ENCODE measurements at places on chromosomes 12 and 14. TPM values are rescaled to one million over a fixed set of nuclear protein-coding genes. Genes with fewer than 3 reads are reported as not detected.

GRCh38 chr14:94536836-94537235 lies 24.4 kb upstream of the SERPINA4 start:
- H3K4me1 ChIP-seq: no peaks in the 10 kb centered on the region
- no peak overlapping the region for H3K4me3 ChIP-seq
- H3K27ac ChIP-seq: no peak overlapping the region
- no peak for DNase-seq
- H3K36me3 ChIP-seq: no peaks in the 10 kb centered on the region

- no peaks in the 10 kb centered on the region for H3K36me3 ChIP-seq
- H3K4me3 ChIP-seq: no peak overlapping the region
- no peak for DNase-seq
- no peaks in the 10 kb centered on the region for H3K27me3 ChIP-seq
- H3K27ac ChIP-seq: no peak overlapping the region
- no peaks in the 10 kb centered on the region for H3K4me1 ChIP-seq
Observed at GRCh38 chr12:54228471-54228870, 39.7 kb upstream of the SMUG1 start.

- peaks cover 34% of the 10 kb centered on the region for H3K36me3 ChIP-seq
- no peak for DNase-seq
- H3K4me1 ChIP-seq: peaks cover 39% of the 10 kb centered on the region
- no peaks in the 10 kb centered on the region for H3K27me3 ChIP-seq
Observed at GRCh38 chr12:123390498-123391426, 6.8 kb downstream of the KMT5A start.

DNA sequence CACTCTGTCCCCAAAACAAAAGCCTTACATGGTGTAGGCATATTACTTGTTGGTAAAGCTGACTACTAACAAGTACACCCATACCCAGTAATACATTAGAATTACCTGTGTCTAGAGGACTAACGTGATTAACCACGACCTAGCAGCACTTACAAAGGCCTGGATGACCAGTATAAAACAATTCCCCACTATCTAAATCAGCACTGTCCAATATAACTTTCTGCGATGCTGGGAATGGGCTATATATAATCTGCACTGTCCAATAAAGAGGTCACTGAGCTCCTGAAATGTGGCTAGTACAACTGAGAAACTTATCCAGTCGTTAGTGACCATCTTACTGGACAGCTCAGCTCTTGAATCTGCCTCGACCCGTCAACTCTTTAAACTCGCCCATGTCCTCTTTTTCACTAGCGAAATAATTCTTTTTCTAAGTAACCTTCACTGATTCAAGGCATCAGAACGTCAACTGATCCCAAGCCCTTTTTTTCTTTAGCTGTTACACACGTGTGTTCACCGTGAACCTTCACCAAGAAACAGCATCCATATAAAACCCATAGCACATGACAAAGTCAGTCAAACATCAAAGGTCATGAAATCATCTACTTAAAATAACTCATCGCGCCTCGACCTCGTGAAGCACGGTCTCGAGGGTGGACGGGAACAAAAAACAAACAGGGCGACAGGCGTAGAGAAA lies 905 bp upstream of the CIPC start:
- no peaks in the 10 kb centered on the region for H3K36me3 ChIP-seq
- no peaks in the 10 kb centered on the region for H3K27me3 ChIP-seq
- H3K4me1 ChIP-seq: peaks cover 36% of the 10 kb centered on the region
- DNase-seq: no peak

- no peaks in the 10 kb centered on the region for H3K36me3 ChIP-seq
- peak within 1 kb of the TSS; percentile 49 for H3K4me3 ChIP-seq
- H3K4me1 ChIP-seq: no peaks in the 10 kb centered on the region
- DNase-seq: peak; percentile 60
- peak within 1 kb of the TSS; percentile 83 for H3K27ac ChIP-seq
Observed at GRCh38 chr12:21940549-21941505, at the start of gene ABCC9. Gene ABCC9 (minus strand): TSS chr12:21941426. CDS start chr12:21936674, 4,752 bp downstream.

DNA sequence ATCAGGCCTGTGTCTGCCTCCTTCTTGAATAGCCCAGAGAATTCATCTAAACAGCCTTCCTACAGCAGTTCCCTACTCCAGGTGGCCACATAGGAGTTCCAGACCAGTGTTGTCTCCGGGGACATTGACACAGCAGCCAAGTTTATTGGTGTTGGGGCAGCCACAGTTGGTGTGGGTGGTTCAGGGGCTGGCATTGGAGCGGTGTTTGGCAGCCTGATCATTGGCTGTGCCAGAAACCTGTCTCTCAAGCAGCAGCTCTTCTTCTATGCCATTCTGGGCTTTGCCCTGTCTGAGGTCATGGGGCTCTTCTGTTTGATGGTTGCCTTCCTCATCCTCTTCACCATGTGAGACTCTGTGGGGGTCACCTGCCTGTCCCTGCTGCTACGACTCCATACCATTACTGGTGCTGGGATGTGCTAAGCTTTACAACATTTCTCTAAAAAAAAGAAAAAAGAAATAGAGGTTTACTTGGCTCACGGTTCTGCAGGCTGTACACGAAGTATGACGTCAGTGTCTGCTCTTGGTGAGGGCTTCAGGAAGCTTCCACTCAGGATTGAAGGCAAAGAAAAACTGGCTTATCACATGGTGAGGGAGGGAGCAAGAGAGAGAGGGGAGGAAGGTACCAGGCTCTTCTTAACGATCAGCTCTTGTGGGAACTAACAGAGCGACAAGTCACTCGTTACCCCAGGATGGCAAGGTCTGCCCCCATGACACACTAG lies 57.5 kb downstream of the CHST11 start:
- H3K4me1 ChIP-seq: peaks cover 40% of the 10 kb centered on the region
- no peaks in the 10 kb centered on the region for H3K27me3 ChIP-seq
- no peak overlapping the region for H3K4me3 ChIP-seq
- no peak for DNase-seq
- no peaks in the 10 kb centered on the region for H3K36me3 ChIP-seq

GRCh38 chr14:103560691-103561090 lies 1.8 kb downstream of the BAG5 start:
- H3K27me3 ChIP-seq: no peaks in the 10 kb centered on the region
- no peak for DNase-seq
- H3K27ac ChIP-seq: peak overlapping the region; percentile 99
- peaks cover 8% of the 10 kb centered on the region for H3K36me3 ChIP-seq
- H3K4me1 ChIP-seq: peaks cover 60% of the 10 kb centered on the region

- no peak overlapping the region for H3K4me3 ChIP-seq
- H3K4me1 ChIP-seq: peaks cover 52% of the 10 kb centered on the region
- no peaks in the 10 kb centered on the region for H3K36me3 ChIP-seq
- H3K27ac ChIP-seq: peak overlapping the region; percentile 70
Observed at GRCh38 chr12:104603545-104603973, 146.8 kb downstream of the CHST11 start.

DNA sequence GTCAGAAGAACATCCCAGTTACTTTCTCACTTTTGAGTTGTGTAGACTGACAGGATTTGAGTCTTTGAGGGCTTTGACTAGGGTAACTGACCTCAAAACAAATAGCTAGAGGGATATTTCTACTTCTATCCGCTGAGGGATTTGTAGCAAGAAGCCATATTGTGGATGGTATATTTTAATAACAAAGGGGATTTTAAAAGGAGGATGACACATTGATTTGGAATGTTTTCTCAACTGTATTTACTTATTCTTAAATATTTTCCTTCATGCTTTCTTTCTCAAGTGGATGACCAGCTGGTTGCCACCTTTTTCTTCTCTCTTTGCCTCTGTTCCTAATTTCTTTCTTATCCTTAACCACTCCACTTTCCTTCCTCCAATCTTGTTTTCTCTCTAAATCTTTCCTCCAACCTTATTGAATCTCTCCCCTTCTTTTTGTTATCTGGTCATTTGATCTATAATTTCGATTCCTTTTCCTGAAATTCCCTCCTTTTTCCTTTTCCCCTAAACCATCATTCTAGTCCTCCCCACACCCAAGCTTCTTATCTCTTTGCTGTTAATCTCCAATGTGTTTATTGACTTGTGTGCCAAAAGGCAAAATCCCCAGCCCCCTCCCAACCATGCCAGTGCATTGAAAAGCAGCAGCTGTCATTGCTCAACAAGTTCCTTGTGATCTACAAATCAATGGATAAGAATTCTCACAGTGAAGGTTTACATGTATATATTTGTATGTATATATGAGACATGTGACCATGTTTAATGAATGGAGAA lies 411.6 kb downstream of the RAD51B start:
- no peak overlapping the region for H3K27ac ChIP-seq
- H3K4me1 ChIP-seq: peaks cover 34% of the 10 kb centered on the region
- no peak for DNase-seq
- H3K4me3 ChIP-seq: no peak overlapping the region
- H3K36me3 ChIP-seq: no peaks in the 10 kb centered on the region
- no peaks in the 10 kb centered on the region for H3K27me3 ChIP-seq

DNA sequence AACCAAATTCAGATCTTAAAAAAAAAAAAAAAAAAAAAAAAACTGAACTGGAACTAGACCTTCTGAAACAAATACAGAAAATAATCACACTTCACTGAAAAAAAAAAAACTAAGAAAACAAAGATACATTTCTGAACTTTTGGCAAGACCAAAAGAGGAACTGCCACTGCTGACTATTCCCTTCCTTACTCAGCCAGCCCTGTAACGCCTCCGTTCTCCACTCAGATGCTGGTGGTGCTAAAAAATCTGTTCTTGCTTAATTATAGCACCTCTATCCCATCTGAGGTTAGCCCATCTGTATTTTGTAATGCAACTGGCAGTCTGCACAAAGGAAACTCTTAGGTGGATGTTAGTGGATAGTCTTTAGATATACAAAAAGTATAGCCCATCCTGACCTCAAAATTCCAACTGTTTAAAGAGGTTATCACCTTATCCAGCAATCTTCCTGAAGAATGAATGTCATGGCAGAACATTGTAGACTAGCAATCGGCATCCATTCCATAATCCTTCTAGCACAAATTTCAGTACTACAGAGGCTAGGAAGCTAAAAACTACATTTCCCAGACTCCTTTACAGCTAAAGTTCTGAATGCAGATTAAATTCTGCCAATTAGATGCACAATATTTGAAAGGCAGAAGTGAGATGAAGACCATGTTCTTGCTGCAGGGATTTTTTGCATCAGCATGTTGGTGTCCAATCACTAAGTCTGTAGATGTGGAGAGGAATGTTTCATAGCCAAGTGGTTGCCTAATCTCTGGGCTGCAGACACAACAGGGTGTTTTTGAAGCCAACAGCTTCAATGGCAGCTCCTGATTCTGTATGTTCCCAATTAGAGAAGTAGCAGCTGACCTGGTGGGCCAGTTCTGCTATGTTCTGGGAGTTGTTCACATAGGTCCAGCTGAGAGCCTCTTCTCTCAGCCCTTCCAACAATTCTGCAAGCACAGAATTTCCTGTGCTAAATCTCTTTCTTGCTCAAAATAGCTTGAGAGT lies 5.7 kb downstream of the MAP3K9 start:
- H3K27ac ChIP-seq: no peak overlapping the region
- no peaks in the 10 kb centered on the region for H3K27me3 ChIP-seq
- no peak overlapping the region for H3K4me3 ChIP-seq
- peaks cover 10% of the 10 kb centered on the region for H3K4me1 ChIP-seq
- no peak for DNase-seq

- no peak for DNase-seq
- no peaks in the 10 kb centered on the region for H3K36me3 ChIP-seq
- H3K27me3 ChIP-seq: no peaks in the 10 kb centered on the region
- H3K4me1 ChIP-seq: no peaks in the 10 kb centered on the region
Observed at GRCh38 chr12:28578361-28578760, 388.1 kb downstream of the CCDC91 start.

DNA sequence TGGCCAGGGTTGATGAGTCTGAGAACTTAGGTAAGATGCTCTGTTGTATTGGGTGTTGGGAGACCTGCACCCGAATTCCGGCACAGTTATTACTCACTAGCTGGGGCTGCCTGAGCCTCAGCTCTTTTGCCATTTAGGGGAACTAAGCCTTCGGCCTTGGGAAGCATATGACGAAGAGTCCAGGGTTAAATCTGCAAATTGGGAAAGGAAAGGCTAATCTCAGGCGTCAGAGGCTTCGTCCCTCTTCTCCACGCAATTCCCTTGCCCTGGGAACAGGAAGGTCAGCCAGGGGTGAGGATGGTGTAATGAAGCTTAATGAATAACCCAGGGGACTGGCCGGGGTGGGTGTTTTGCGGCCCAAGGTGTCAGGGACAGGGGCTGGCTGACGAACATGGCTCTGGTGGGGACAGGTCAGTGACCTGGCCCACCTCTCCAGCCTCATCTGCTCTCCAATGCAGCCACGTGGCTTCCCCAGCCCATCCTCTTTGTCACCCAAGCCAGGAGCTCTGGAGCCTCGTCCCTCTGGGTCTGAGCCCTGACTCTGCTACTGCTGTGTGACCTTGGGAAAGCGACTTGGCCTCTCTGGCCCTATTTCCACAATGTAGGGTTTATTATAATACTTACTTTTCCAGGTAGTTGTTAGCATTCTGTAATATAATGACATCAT lies 3.8 kb upstream of the SDSL start:
- peak overlapping the region; percentile 57 for H3K27ac ChIP-seq
- no peak for DNase-seq
- H3K4me1 ChIP-seq: peaks cover 13% of the 10 kb centered on the region
- H3K36me3 ChIP-seq: no peaks in the 10 kb centered on the region
- H3K4me3 ChIP-seq: no peak overlapping the region

- no peak overlapping the region for H3K4me3 ChIP-seq
- no peaks in the 10 kb centered on the region for H3K27me3 ChIP-seq
- no peaks in the 10 kb centered on the region for H3K36me3 ChIP-seq
- DNase-seq: no peak
Observed at GRCh38 chr14:33871394-33871793, 79.5 kb downstream of the EGLN3 start.

GRCh38 chr12:34391771-34392581 lies 369.7 kb downstream of the ALG10 start:
- H3K36me3 ChIP-seq: no peaks in the 10 kb centered on the region
- no peaks in the 10 kb centered on the region for H3K27me3 ChIP-seq
- peak; percentile 8 for DNase-seq
- no peak overlapping the region for H3K27ac ChIP-seq
- H3K4me1 ChIP-seq: no peaks in the 10 kb centered on the region
- no peak overlapping the region for H3K4me3 ChIP-seq

DNA sequence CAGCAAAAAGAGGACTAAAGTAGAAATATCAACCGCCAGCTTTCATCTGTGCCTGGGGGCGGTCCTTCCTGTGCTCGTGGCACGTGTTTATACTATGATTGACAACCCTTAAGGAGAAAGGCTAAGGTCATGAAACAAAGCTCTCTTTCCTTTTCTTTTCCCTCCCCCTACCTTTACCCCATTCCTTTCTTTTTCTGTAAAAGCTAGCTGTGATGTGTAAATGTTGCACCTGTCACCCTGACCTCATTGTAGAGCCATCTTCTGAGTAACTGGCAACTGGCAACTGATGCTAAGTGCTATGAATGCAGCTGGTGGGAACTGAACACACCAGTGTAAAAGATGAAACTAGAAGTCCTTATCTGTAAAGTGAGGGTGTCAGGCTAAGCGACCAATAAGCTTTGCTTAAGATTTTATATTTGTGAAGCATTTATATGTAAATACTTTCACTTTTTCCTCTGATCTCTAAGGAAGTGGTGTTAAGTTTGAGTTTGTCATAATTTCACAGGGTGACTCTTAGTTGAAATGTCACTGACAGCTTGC lies 102.8 kb upstream of the BCAT1 start:
- H3K27ac ChIP-seq: peak overlapping the region; percentile 82
- H3K4me3 ChIP-seq: no peak overlapping the region
- H3K4me1 ChIP-seq: peaks cover 7% of the 10 kb centered on the region

Gene GLT1D1
- 7.3 TPM for total RNA-seq

Gene TSPAN19
- not detected for total RNA-seq

Gene SUOX
- 36.3 TPM for total RNA-seq

Gene CCDC88C
- 81.0 TPM for total RNA-seq

Gene LUM
- total RNA-seq: 122 TPM

Gene CLEC4C
- not detected for total RNA-seq

Gene WDHD1
- 1.9 TPM for total RNA-seq

Gene GLIPR1L2
- 4.0 TPM for total RNA-seq

Gene KHNYN
- 67.2 TPM for total RNA-seq

Gene C1QL4
- not detected for total RNA-seq

Gene CDKN3
- 3.6 TPM for total RNA-seq

Measured in upper lobe of left lung (tissue), 6 donors.